BJ (cell line): ENCODE measurements at places on chromosomes 1 and 21.

DNA sequence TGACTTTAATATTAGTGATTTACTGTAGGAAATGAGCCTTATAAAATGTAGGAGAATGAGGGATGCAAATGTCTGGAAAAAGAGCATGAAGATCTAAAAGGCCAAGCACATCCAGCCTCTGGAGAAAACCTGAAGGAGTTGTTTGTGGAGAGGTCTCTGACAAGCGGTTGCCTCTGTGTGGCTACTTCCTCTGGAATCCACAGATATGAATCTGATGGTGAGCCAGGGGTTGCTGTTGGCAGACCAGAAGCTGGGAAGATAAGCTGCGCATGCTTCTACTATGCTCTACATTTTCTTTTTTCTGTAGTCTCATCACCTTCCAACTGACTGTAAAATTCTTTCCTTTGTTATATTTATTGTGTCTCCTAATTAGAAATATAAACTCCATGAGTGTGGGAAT, 248.6 kb downstream of the OLFM3 start:
- DNase-seq = no peak

DNA sequence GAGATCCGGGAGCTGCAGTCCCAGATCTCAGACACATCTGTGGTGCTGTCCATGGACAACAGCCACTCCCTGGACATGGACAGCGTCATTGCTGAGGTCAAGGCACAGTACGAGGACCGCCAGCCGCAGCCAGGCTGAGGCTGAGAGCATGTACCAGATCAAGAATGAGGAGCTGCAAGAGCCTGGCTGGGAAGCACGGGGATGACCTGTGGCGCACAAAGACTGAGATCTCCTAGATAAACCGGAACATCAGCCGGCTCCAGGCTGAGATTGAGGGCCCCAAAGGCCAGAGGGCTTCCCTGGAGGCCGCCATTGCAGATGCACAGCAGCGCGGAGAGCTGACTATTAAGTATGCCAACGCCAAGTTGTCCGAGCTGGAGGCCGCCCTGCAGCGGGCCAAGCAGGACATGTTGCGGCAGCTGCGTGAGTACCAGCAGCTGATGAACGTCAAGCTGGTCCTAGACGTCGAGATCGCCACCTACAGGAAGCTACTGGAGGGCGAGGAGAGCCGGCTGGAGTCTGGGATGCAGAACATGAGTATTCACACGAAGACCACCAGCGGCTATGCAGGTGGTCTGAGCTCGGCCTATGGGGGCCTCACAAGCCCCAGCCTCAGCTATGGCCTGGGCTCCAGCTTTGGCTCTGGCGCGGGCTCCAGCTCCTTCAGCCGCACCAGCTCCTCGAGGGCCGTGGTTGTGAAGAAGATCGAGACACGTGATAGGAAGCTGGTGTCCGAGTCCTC, 25.5 kb downstream of the ETV3L start:
- DNase-seq = no peak

GRCh38 chr1:220682901-220683576, 7.1 kb upstream of the C1orf115 start:
- DNase-seq = no peak

- peak; percentile 50 for DNase-seq
These were observed 7.0 kb upstream of the PSEN2 start for GRCh38 chr1:226863446-226863845.

DNA sequence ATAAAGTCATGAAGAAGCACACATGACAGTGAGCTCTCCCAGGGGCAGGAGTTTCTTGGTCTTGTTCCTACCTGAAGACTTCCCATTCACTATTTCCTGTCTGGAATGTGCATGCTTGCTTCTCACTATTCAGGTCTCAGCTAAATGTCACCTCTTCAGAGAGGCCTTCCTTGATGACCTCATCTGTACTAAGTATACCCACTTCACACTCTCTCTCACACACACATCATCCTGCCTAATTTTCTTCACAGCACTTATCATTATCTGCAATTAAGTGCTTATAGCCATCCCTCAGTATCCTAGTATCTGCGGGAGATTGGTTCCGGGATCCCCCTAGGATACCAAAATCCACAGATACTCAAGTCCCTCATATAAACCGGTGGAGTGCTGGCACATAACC, 146.4 kb upstream of the IVNS1ABP start:
- no peak for DNase-seq
